Skeletal muscle tissue (tissue), 5 donors: ENCODE measurements at places on chromosomes 12 and 14. TPM values are rescaled to one million over a fixed set of nuclear protein-coding genes. Genes with fewer than 3 reads are reported as not detected.

The CCDC177 gene
- not detected for total RNA-seq

The PDZRN4 gene
- total RNA-seq, result 1.6 TPM

The MEG3 gene
- 587 TPM for total RNA-seq

The IL26 gene
- total RNA-seq, result not detected

The LRRC43 gene
- total RNA-seq, result not detected

The PTPRQ gene
- 3.7 TPM for total RNA-seq

The ASIC1 gene
- 2.6 TPM for total RNA-seq

The TRHDE gene
- total RNA-seq, result 6.8 TPM

The CCDC184 gene
- 0.52 TPM for total RNA-seq

The TAS2R19 gene
- 9.9 TPM for total RNA-seq

The TSHR gene
- total RNA-seq, result under 0.01 TPM

The C12orf54 gene
- not detected for total RNA-seq

The PTPRO gene
- 2.1 TPM for total RNA-seq

The A2M gene
- total RNA-seq, result 244 TPM

The PLEKHG7 gene
- 0.52 TPM for total RNA-seq

The TXNDC16 gene
- 7.3 TPM for total RNA-seq

The FSCB gene
- total RNA-seq, result not detected

The IFNG-AS1 gene
- total RNA-seq, result 1.0 TPM

The VRTN gene
- not detected for total RNA-seq

The KRT86 gene
- total RNA-seq, result 0.52 TPM

The CD69 gene
- total RNA-seq, result 8.4 TPM

The TPPP2 gene
- not detected for total RNA-seq

The ATN1 gene
- 7.3 TPM for total RNA-seq

The DPY19L2 gene
- 12.5 TPM for total RNA-seq

The SYCP3 gene
- total RNA-seq, result not detected

The DACT1 gene
- total RNA-seq, result 32.4 TPM

The OR4K13 gene
- total RNA-seq, result not detected

The PLEK2 gene
- 3.7 TPM for total RNA-seq

The KRT6A gene
- 1.6 TPM for total RNA-seq

The CLEC9A gene
- total RNA-seq, result not detected

The NOXRED1 gene
- 0.52 TPM for total RNA-seq

The CHFR gene
- total RNA-seq, result 14.1 TPM
